ENCODE measurements at places on chromosomes 5 and 9. TPM values are rescaled to one million over a fixed set of nuclear protein-coding genes. Genes with fewer than 3 reads are reported as not detected.

GRCh38 chr5:74034733-74035132 lies 408.7 kb downstream of the ARHGEF28 start:
- no peak for ATAC-seq

Gene RBM27
- 23.0 TPM for total RNA-seq

GRCh38 chr5:116922532-116922931 lies 347.9 kb upstream of the SEMA6A start:
- no peak for ATAC-seq

DNA sequence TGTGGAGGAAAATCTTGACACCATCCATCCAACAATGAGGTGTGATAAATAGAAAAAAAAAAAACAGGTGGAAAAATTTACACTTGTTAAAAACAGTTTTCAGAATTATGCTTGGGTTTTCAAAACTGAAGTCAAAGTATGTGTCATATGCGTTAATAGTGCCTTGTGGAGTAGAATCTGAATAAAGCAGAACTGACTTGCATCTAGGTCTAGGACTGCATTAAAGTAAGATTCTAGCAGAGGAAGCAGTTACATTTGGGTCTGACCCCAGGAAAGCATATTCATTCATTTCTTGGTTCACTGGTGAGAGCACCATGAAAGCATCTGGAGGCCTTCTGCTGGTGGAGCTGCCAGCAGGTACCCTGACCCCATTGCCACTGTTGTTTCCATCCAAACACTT lies 89.0 kb downstream of the MARCHF3 start:
- ATAC-seq, result no peak

- no peak for ATAC-seq
Measured at GRCh38 chr9:123470121-123470782, 114.3 kb downstream of the CRB2 start.

Gene MCC
- 9.7 TPM for total RNA-seq

Gene EMB
- total RNA-seq, result 9.4 TPM

Gene FOXD4L6
- not detected for total RNA-seq

Gene SAP30L
- total RNA-seq, result 14.6 TPM

GRCh38 chr5:74402553-74402952 lies 238.0 kb downstream of the ENC1 start:
- no peak for ATAC-seq

DNA sequence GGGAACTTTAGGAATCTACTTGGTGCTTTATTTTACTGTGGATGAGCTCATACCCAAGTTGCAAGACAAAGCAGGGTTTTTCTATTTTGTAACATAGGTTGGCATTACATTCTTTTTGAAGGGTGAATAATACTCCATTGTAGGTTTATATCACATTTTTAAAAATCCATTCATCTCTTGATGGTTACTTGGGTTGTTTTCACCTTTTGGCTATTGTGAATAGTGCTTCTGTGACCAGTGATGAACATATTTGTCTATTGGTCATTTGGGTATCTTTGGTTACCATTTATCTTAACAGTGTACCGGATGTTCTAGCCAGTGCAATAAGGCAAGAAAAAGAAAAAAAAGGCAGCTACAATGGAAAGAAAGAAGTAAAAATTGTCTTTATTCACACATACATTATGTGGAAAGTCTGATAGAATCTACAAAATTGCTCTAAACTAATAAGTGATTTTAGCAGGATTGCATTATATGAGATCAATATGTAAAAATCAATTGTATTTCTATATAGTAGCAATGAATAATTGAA lies 40.0 kb downstream of the DENND4C start:
- ATAC-seq, result no peak

- ATAC-seq, result peak; percentile 53
Measured at GRCh38 chr9:13485068-13485596, 205.6 kb upstream of the MPDZ start.

Gene DMRT2
- 0.78 TPM for total RNA-seq

Gene TLR4
- total RNA-seq, result 2.1 TPM

DNA sequence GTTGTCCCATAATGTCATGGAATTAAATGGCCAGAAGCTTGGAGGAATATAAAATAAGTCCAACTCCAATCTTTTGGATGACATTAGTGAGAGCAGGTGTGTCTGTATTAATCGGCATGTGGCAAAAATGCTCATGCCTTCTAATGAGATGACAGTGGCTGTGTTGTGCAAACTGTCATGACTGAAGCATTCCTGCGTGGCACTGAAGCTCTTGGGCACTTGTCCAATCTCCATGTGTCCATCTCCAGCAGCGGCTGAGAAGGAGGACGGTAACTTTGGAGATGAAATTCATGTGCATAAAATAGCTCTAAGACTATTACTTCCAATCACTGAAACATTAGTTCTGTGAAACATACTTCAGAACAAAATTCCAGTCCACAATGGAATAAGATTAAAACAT lies 697.5 kb upstream of the GRAMD2B start:
- no peak for ATAC-seq

- ATAC-seq, result peak; percentile 79
Measured at GRCh38 chr9:36263683-36264082, 5.4 kb upstream of the GNE start.
